ENCODE measurements at places on chromosomes 7 and 10.

- peak; percentile 2 for DNase-seq
These were observed 182.0 kb downstream of the RPS24 start for GRCh38 chr10:78215645-78216044.

GRCh38 chr7:75962607-75963380 lies 31.6 kb downstream of the TMEM120A start:
- DNase-seq: no peak

GRCh38 chr7:159144758-159145489 lies at the start of gene VIPR2:
TSS of gene VIPR2 (minus strand) at chr7:159144867. CDS start at chr7:159144771, 96 bp downstream.
- no peak for DNase-seq

DNA sequence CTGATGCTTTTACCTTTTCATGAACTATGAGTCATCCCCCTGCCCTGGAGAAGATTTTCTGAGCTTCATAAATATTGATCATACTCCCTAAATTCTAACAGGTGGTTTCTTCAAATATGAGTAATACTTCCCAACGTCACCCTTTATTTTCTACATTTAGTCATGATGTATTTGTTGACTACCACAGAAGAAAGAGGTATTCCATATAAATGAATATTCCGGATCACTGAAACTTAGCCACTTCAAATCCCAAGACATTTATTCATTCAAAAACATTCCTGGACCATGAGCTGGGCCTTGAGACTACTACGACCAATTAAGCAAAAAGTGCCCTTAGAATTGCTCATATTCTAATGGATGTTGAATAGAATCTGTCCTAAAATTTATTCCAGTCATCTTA lies 395.8 kb upstream of the NPVF start:
- no peak for DNase-seq

- peak; percentile 85 for DNase-seq
These were observed 118.6 kb upstream of the BTBD16 start for GRCh38 chr10:122152544-122152943.

GRCh38 chr7:50206453-50207250 lies 97.9 kb upstream of the IKZF1 start:
- DNase-seq: no peak

DNA sequence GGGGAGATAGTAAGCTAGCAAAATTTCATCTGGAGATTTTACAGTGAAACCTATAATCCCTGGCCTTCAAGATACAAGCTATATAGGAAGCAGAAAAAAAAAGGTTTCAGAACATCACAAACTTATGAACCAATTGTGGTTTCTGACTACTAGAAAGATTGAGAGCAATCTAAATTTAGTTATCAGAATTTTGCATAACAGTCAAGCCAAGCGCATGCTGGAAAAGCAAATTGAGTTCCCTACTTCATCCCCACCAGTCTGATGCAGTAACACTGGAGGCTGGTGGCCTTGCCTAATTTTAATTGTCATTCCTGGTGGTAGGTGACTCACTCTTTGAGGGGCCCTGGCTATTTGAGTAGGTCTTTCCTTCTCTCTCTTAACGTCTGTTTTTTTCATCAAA lies 46.3 kb upstream of the ELMO1 start:
- no peak for DNase-seq

GRCh38 chr7:134376693-134377092 lies 60.0 kb upstream of the SLC35B4 start:
- DNase-seq: no peak

GRCh38 chr10:5252177-5253037 lies 55.8 kb downstream of the AKR1C4 start:
- DNase-seq: no peak

DNA sequence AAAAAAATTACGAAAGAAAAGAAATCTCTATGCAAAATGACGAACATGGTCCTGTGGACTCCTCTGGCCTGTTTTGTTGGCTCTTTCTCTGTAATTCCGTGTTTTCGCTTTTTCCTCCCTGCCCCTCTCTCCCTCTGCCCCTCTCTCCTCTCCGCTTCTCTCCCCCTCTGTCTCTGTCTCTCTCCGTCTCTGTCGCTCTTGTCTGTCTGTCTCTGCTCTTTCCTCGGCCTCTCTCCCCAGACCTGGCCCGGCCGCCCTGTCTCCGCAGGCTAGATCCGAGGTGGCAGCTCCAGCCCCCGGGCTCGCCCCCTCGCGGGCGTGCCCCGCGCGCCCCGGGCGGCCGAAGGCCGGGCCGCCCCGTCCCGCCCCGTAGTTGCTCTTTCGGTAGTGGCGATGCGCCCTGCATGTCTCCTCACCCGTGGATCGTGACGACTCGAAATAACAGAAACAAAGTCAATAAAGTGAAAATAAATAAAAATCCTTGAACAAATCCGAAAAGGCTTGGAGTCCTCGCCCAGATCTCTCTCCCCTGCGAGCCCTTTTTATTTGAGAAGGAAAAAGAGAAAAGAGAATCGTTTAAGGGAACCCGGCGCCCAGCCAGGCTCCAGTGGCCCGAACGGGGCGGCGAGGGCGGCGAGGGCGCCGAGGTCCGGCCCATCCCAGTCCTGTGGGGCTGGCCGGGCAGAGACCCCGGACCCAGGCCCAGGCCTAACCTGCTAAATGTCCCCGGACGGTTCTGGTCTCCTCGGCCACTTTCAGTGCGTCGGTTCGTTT lies 83.5 kb upstream of the SLF2 start:
- DNase-seq: no peak

DNA sequence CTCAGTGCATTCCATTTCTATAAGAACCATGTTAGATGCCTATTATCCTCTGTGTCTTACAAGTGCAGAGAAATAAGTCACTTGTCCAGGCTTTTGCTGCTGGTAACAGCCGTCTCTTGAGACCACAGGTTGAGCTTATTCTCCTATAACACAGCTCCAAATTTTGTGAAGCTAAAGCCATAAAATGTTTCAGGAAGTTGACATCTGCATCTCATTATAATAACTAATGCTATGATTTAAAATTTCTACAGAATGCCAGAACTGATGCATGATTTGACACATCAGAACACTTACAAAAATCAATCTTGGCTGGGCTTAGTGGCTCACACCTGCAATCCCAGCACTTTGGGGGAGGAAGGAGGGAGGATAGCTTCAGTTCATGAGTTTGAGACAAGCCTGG lies 986.9 kb downstream of the TYW1 start:
- DNase-seq: no peak

DNA sequence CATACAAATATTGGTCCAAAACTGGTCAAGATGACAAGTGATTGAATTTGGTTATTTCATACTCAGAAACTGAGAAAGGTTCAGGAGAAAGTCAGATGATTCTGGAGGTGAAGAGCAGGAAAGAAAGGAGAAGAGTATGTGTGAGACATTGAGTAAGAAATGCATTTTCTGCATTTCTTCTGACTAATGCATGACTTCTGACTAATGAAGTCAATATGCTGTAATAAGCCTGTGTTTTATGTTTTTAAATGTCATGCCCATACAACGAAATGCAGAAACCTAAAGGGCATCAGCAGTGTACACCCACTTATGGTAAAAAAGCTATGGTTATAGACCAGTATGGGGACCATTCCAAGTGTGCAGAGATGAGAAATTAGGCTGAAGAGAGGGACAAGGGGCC lies 1227.8 kb upstream of the SORCS1 start:
- DNase-seq: no peak

- DNase-seq: no peak
These were observed 34.2 kb upstream of the ADRB1 start for GRCh38 chr10:114009281-114009996.

- DNase-seq: no peak
These were observed 55.5 kb upstream of the CALD1 start for GRCh38 chr7:134723892-134724291.

GRCh38 chr7:94045581-94045980 lies 41.4 kb upstream of the BET1 start:
- DNase-seq: no peak

DNA sequence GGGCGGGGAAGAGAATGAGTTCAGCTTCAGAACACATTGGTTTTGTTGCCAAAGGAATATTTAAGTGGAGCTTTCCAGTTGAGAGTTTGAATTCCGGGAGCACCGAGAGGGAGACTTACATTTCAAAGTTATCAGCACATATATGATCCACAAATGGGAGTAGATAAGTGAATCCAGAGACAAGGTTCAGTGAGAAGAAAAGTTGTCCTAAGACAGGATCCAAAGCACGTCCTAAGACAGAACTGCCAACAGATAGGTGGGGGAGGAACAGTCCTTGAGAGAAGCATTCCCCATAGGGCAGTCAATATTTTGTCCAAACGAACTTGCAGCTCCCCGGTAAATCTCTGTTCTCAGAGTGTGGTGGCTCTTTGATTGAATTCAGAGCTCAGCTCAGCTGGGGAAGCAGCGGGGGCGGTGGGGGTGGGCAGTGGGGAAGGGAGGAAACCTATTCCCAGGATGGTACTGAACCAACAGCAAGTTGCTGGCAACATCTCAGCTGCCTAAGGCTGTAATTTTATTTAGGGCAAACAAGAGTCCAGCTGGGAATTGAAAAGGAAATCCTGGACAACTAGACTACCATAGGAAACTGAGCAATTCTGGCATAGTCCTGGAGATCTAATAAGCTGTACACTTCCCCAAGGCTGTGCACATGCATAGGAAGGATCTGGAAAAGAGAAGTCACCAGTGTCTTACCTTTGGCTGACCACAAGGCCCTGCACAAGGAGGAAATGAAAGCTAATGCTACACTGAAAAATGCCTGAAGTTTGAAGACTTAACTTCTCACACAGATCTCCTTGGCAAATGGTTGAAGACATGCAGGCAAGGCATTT lies 94.2 kb upstream of the CXCL12 start:
- DNase-seq: no peak

GRCh38 chr10:124733571-124734245 lies 10.5 kb downstream of the FAM53B start:
- DNase-seq: no peak

DNA sequence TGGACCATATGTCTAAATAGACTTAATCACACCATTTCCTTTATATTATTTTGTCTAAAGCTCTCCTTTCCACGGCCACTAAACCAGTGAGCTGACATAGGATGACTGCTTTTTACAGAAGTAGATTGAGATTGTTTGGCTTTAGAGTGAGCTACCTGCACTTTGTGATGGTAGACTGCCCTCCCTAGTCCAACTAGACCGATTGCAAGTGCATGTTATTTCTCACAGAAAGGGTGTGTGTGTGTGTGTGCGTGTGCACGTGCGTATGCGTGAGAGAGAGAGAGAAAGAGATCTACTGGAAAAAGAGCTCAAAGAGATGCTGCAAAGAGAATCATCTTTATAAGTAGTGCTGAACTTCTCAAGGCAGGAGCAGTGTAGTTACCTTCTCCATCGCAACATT lies 60.7 kb downstream of the VCL start:
- peak; percentile 69 for DNase-seq

- DNase-seq: no peak
These were observed 63.8 kb downstream of the CCSER2 start for GRCh38 chr10:84392181-84392580.

DNA sequence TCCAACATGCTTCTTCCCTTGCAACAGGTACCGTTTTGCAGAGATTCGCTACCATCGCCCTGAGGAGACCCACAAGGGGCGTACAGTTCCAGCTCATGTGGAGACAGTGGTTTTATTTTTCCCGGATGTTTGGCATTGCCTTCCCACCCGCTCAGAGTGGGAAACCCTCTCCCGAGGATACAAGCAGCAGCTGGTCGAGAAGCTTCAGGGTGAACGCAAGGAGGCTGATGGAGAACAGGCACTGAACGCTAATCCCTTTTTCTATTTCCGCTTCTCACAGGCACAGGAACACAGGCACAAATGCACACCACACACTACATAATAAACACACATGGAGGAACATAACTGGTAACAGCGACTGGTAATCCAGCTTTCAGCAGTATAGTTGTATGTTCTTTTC lies 35.2 kb downstream of the CCAR1 start:
- no peak for DNase-seq

GRCh38 chr10:86367152-86367951 lies 757 bp upstream of the GRID1 start:
- no peak for DNase-seq

DNA sequence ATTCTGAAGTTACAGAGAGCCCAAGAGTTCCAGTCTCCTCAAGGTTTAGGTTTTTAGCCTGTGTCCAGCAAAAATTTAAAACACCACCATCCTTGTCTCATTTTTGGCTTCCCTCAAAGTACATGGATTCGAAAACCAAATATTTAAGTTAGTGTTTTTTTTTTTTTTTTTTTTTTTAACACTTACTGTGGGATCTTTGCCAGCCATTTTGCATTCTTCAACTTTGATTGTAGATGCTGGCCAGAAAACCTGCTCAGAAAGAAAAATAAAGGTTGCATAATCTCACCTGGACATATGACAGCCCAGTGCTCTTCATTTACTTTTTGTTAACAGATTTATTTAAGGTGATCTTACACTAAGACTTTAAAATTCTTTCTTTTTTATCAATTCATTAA lies 91.6 kb downstream of the SEMA3C start:
- DNase-seq: no peak

DNA sequence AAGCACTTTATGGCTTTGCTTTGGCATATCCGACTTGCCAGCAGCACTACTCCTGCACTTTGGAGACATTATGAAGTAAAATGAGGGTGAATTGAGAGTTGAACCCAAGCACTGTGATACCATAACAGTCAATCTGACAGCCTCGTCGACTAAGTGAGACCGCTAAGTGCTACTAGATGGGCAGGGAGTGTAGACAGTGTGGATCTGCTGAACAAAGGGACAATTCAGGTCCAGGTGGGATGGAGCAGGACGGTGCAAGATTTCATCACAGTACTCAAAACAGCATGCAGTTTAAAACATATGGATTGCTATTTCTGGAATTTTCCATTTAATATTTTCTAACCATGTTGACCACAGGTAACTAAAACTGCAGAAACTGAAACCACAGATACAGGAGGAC lies 20.8 kb upstream of the PRTFDC1 start:
- no peak for DNase-seq

- DNase-seq: no peak
These were observed 44.2 kb downstream of the ZNF438 start for GRCh38 chr10:30987463-30987862.

GRCh38 chr10:127952575-127952869 lies 45.6 kb downstream of the PTPRE start:
- DNase-seq: no peak

DNA sequence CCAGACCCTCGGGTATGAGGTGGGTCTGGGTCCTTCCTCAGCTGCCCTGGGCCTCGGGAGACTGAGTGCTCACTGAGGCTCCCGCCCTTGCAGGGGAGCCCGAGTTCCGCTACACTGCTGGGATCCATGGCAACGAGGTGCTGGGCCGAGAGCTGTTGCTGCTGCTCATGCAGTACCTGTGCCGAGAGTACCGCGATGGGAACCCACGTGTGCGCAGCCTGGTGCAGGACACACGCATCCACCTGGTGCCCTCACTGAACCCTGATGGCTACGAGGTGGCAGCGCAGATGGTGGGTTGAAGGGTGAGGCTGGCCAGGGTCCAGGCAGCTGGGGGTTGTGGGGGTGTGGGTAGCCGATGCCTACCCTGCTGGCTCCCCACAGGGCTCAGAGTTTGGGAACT lies 7.6 kb downstream of the AEBP1 start:
- DNase-seq: peak; percentile 30

All from cerebellar cortex (tissue), 1 donor.